Regular cardiac myocyte (primary cell): ENCODE measurements at places on chromosomes 5 and 9. TPM values are rescaled to one million over a fixed set of nuclear protein-coding genes. Genes with fewer than 3 reads are reported as not detected.

Gene FGF1
- 9.6 and 10.5 TPM in 2 replicates for total RNA-seq

Gene FAM163B
- under 0.01 TPM in 1 of 2 replicates, not detected in the other for total RNA-seq

Gene MELK
- total RNA-seq: 7.0 and 40.8 TPM in 2 replicates

Gene SLC45A2
- total RNA-seq: 0.28 TPM in 1 of 2 replicates, not detected in the other

Gene PCDHB7
- total RNA-seq: 0.19 and 1.1 TPM in 2 replicates

Gene SLC26A2
- 18.0 and 19.4 TPM in 2 replicates for total RNA-seq

Gene CDX1
- 0.38 and 0.56 TPM in 2 replicates for total RNA-seq

Gene FOXD4L3
- under 0.01 and 0.28 TPM in 2 replicates for total RNA-seq

Gene FOXI1
- under 0.01 TPM in 1 of 2 replicates, not detected in the other for total RNA-seq

Gene SLC46A2
- not detected in 2 replicates for total RNA-seq

Gene C9orf57
- total RNA-seq: not detected in 2 replicates

Gene PCDHGC5
- 1.7 and 2.0 TPM in 2 replicates for total RNA-seq

Gene RALGDS
- 23.4 and 38.5 TPM in 2 replicates for total RNA-seq
